ENCODE measurements at places on chromosomes 4 and X.

GRCh38 chrX:153673428-153674218 lies at the start of gene PNCK:
PNCK (minus strand) TSS chrX:153673813; CDS start chrX:153673076, 737 bp downstream.
- DNase-seq, result no peak

DNA sequence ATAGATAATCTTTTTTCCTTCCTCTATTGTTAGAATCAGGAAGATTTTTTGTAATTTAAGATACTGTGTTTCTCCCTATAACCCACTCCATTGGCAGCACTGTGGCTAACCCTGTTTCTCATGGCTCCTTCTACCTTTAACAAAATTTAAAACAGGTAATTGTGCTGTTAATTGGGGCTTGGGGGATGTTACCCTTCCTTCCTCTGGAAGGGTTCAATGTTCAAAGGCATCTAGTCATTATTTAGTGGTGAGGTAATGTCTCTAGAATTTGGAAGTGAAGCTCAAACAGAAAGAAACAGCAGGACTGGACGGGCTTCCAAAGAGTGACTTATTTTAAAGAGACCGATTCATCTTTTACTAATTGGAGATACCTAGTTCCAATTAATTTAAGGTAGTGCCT lies 166.4 kb downstream of the TRIML1 start:
- DNase-seq, result no peak

- no peak for DNase-seq
Observed at GRCh38 chr4:138686106-138686835, 329.3 kb upstream of the NOCT start.

GRCh38 chr4:182880387-182881356 lies 36.5 kb downstream of the DCTD start:
- DNase-seq, result peak; percentile 15

- no peak for DNase-seq
Observed at GRCh38 chr4:181835348-181835747, 407.9 kb upstream of the TENM3 start.

DNA sequence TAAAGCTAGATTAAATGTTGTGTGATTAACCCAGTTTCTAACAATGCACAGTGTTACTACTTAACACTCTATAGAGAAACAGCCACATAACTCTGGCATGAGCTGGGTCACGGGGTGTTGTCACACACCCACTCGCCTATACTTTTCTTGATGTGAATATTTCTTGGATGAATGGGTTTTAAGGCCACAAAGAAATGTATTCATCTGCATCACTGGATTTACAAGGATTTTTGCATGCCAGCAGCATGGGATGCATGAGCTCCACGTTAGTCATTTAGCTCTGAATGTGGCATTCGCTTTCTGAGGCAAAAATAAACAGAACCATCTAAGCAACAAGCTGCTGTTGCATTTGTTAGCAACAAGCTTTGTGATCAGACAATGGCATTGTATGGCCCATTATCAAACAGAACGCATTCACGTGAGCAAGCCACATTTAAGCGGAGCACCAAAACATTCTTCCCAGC lies 89.7 kb downstream of the LRP2BP start:
- peak; percentile 80 for DNase-seq

GRCh38 chr4:184448821-184449220 lies 25.5 kb downstream of the IRF2 start:
- peak; percentile 80 for DNase-seq

- DNase-seq, result no peak
Observed at GRCh38 chr4:15294202-15294601, 133.6 kb upstream of the C1QTNF7 start.

- no peak for DNase-seq
Observed at GRCh38 chr4:151287409-151287808, 10.4 kb downstream of the PRSS48 start.

GRCh38 chrX:129958083-129958465 lies 24.4 kb upstream of the BCORL1 start:
- no peak for DNase-seq

GRCh38 chr4:97412331-97412730 lies 730.9 kb downstream of the STPG2 start:
- no peak for DNase-seq

- no peak for DNase-seq
Observed at GRCh38 chr4:10066670-10067651, 45.7 kb upstream of the SLC2A9 start.

GRCh38 chrX:136496186-136496763 lies 1.1 kb upstream of the HTATSF1 start:
- DNase-seq, result no peak

GRCh38 chr4:165383591-165384073 lies 4.8 kb downstream of the CPE start:
- no peak for DNase-seq

DNA sequence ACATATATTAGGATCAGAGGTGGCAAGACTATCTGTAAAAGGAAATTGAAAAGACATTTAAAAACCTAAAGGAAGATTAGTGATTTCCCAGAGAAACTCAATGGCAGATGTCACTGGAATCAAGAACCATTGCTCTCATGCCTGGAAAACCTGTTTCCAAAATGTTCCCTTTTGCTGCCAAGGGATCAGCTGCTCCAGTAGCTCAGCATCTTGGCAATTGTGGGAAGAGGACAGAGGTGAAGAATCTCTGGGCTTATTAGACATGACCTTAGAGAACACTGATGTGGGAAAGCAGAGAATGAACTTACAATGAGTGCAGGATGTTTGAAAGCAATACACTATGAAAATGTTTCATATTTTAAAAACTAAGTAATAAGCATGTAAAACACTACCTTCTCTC lies 98.3 kb downstream of the SHROOM3 start:
- DNase-seq, result no peak

DNA sequence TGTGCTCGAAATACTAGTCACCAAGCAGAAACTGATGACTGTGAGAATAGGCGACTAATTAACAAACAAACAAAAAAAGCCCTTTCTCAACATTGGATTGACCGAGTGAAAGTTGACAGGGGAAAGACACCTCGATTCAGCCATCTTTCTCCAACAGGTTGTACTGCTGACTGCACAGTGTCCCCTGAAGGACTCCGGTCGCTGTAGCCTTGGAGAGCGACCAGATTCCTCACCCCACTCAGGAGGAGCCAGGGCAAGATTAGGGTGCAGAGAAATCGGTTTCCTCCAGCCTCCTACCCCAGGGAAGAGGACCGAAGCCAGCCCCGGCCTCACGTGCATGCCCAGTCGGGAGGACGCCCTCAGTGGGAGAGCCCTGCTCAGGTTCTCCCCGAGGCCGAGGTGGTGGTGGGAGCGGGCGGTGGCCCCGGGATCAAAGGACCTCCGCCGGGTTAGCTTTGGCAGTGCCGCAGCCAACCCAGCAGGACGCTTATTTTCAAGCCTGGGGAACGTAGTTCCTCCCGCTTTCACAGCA lies 1.1 kb upstream of the RAP1GDS1 start:
- DNase-seq, result no peak

DNA sequence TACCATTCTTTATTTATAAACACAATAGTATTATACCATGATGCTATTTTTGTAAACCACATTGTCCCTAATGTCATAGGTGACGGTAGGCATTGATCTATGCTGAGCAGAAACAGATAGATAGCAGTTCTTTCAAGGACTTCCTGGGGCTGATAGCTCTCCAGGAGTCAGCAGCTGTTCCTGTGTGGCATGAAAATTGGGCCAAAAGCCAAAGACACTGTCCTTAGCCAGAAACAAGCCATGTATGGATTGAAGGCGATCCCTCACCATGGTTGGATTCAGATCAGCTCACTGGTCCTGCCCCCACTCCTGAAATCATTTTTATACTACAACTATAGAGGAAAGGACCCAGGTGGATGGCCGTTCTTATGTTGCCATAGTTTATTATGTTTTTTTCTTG lies 53.6 kb downstream of the DDX60 start:
- DNase-seq, result no peak
